Activated CD4-positive, alpha-beta T cell treated with anti-CD3 and anti-CD28 coated beads, Interleukin-2, Interleukin-6, amounts not matched to agents 100 ng/mL and 50 ng/mL, durations not matched to agents 16 hours and 8 hours (primary cell): ENCODE measurements at places on chromosomes 16 and 17.

DNA sequence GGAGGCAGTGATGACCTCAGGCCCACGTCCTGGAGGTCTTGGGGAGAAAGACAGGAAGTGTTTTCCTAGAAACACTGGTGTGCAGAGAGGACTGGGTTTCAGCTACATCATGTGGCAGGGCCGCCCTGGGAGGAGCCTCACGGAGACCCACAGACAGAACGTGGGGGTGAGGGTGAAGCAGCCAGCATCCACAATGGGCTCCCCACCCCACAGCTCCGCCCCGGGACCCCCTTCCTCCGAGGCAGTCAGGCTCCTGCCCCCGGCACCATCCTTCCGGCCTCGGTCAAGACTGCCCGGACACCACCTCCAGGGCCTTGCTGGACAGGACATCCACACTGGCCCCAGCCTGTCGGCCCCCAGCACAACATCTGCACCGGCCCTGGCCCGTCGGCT, 51.1 kb downstream of the LMF1 start:
- no peak for DNase-seq

GRCh38 chr17:57210224-57210553, 46.1 kb upstream of the MSI2 start:
- DNase-seq, result no peak

GRCh38 chr16:85250147-85250463, 137.8 kb upstream of the CIBAR2 start:
- DNase-seq, result no peak

- no peak for DNase-seq
These were observed 12.0 kb downstream of the APPBP2 start for GRCh38 chr17:60514053-60514452.

DNA sequence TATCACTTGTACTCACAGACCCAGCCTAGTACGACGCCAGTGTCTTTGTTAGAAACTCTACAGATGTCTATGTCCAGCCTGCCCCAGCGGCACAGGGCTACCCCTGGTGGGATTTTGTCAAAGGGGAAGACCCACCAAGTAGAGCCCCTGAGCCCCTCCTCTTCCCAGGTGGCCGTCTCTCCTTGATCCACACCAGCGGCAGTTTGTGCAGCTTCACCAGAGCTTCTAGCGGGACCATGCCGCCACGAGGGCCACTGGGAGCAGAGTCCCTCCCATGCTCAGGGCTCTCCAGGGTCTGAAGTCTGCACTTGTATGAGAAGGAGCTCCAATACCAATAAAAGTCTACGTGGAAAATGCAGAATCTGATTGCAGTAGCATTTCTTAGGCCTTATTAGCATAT, 157.1 kb downstream of the RPTOR start:
- DNase-seq, result no peak

DNA sequence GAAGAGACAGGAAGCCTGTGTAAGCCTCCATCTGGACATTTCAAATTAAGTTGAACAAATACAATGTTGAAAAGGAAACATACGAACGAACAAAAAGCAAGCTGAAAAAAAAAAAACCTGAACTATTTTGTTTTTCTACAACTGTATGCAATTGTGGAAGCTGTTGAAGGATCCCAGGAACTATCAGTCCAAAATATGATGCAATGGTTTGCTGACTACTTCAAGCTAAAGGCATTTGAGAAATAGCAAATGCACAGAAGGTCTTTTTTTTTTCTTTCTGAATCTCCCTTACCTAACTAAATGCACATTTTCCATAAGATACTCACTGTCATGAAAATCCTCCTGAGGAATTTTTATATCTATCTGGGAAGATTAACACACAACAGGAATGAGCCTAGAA, 40.2 kb downstream of the MAF start:
- DNase-seq, result no peak

GRCh38 chr16:85240982-85241924, 129.0 kb upstream of the CIBAR2 start:
- DNase-seq, result no peak

GRCh38 chr17:49707246-49707607, 537 bp downstream of the SLC35B1 start:
- peak; percentile 23 for DNase-seq

- DNase-seq, result no peak
These were observed 30.7 kb upstream of the EIF1 start for GRCh38 chr17:41657936-41658335.

GRCh38 chr16:27317738-27318391, 4.1 kb downstream of the IL4R start:
- peak; percentile 67 for DNase-seq

GRCh38 chr16:11632455-11632939, 35.8 kb upstream of the SNN start:
- DNase-seq, result no peak

- no peak for DNase-seq
These were observed 29.9 kb downstream of the CIBAR2 start for GRCh38 chr16:85082173-85083050.

DNA sequence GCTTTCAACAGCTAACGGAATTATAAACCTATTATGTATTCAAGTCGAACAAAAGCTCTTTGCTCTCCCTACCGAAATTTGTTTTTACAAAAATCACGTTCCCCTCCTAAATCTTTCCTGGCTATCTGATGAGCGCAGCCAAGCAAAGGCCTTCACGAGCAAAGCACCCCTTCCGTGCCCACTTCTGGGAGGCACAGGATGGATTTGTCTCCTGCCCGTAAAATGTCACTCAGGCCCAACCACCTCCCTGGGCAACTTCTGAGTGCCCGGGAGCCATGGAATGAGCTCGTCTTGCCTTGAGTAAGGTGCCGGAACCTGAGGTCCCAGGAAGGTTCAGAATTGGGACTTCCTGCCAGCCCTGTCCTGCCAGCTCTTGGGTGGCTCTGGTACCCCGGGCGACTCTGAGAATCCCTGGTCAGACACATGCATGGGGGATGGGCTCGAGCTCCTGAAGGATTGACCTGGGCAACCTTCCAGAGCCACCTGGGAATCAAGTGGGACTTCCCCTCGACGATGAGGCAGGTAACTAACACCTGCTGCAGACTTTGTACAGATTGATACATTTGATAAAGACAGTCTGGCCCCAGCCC, 19.8 kb downstream of the SLC7A5 start:
- no peak for DNase-seq

GRCh38 chr16:30004811-30005242, 6.0 kb downstream of the DOC2A start:
- DNase-seq, result no peak

DNA sequence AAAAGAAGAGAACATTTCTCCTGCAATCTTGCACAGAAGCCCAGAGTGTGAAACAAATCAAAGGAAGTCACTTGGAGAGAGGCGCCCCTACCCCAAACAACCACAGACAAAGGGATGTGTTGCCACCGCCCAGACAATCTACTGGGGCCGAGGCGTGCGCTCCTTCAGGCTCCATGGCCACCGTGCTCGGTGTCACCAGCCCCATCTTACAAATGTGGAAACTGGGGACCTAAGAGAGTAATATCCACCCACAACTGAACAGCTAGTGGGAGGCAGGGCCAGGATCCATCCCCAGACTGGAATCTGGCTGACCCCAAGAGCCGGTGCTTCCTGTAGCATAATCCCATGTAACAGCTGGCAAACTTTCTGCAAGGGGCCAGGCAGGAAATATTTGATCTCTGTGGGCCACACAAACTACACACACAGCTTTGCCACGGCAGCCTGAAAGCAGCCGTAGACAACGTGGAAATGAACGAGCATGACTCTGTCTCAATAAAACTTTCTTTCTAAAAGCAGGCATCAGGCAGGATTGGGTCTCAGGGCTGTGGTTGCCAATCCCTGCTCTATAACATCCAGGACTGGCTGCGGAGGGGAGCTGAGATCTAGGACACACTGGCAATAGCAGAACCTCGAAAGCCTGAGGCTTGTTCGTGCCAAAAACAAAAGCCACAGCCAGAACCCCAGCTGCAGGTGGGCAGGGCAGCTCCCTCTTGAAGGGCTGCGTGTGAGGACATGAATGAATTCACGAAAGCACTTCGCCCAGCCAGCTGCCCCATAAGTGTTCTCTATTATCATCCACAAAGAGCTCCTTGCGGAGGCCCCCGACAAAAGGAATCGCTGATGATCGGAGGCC, 26.6 kb upstream of the GINS2 start:
- DNase-seq, result no peak

- DNase-seq, result no peak
These were observed 3.0 kb downstream of the ELAC2 start for GRCh38 chr17:13014801-13015200.

DNA sequence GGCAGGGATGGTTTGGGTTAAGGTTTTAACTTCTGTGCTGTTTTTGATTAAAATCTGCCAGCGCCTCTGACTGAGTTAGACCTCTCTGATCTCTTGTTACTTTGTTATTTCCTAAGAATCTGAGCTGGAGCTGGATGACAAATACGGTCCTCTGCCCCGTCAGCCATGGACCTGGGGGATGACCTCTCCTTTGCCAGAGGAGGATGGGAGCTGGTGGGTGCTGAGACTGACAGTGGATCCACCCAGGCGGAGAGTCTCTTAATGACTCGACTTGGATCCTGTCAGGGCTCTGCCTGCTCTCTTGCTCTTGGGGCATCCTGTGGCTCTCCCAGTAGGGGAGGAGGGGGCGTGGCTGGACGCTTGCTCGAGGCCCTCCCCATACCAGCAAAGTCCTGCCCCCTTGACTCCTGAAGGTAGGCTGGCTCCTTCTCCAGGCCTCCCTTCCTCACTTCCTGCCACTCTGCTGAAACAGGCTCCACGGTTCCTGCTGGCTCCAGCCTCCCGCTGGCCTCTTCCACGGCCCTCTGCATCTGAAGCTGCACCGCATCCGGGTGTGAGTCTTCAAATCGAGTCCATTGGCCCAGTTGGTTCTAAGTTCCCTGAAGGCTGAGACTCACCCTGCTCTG, 24.8 kb upstream of the MAP3K14 start:
- no peak for DNase-seq

DNA sequence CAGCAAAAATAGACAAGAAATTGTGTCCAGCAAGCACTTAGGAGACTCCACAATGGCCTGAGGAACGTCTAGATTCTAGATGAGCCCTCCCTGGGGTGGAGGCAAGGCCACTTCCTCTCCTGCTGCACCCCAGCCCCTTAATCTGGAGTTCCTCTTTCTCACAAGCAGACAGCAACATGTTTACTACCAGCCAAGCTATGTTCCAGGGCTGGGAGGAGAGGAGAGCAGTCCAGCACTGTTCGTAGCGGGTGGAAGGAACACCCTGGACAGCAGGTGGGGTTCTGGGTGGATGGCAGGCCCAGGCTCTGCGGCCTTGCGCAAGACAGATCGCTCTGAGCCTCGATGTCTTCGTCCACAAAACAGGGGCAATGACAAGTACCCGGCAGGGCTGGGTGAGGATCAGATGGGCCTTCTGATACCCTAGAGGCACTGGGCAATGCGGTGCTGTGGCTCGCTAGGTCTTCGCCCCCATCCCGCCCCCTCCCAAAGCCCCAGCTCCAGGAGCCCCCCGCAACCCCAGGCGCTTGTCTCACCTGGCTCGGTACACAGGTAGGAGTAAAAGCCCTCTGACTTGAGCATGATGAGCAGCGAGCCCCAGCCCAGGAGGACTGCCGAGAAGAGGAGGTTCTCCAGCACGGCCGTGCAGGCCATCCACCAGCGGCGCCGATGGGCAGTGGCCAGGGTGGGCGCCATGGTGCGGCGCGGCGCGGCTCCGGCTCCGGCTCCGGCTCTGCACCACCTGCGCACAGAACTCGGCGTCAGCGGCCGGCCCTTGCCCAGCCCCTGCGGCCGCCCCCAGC, 1.3 kb downstream of the SLC43A2 start:
- no peak for DNase-seq

DNA sequence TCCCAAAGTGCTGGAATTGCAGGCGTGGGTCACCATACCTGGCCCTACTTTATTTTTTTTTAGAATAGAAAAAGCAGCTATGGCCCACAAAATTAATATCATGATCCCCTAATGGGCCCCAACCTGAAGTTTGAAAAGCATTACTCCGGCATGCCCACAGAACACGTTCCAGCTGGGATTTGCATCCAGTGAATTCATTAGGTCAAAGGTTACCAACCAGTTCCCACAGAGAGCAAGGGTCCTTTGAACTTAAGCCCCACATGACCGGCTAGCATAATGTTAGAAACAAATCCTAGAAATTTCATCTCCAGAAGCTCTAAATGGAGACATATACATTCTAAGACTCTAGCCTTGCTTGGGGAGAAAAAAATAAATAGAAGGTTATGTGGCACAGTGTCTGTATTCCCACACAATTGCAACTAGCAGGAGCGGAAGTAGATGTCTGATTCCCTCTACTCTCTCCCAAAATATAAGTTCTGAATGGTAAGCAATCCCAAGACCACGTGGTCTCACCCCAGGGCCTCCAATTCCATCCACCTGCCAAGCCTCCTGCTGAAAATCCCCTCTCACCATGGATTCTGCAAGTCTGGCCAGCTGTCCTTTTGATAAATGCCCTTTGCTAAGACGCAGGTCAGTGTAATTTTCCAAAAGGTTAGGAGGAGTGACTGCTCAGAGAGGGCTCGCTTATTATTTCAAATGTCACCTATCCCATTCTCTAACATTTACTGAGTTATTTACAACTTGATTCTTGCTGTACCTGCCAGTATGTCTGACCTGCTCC, 395.8 kb downstream of the NPIPA8 start:
- no peak for DNase-seq

DNA sequence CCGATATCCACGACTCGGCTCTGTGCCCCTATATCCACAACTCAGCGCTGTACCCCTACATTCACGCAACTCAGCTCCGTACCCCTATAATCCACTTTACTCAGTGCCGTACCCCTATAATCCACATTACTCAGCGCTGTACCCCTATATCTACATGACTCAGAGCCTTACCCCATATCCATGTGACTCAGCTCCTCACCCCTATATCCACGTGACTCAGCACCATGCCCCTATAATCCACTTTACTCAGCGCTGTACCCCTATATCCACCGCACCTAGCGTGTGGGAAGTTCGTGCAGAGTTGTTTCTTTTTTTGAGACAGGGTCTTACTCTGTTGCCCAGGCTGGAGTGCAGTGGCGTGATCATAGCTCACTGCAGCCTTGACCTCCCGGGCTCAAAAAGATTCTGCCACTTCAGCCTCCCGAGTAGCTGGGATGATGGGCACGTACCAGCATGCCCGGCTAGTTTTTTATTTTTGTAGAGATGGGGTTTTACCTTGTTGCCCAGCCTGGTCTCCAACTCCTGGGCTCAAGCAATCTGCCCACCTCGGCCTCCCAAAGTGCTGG, 17.4 kb downstream of the CYB5D2 start:
- DNase-seq, result no peak
